ENCODE measurements at places on chromosomes 13 and 19.

GRCh38 chr13:94182185-94182761 is 297.2 kb downstream of the DCT start:
- no peak for DNase-seq

- no peak for DNase-seq
Measured at GRCh38 chr13:30711375-30711774, 24.0 kb upstream of the ALOX5AP start.

- no peak for DNase-seq
Measured at GRCh38 chr13:20964904-20965303, 62.4 kb upstream of the XPO4 start.

DNA sequence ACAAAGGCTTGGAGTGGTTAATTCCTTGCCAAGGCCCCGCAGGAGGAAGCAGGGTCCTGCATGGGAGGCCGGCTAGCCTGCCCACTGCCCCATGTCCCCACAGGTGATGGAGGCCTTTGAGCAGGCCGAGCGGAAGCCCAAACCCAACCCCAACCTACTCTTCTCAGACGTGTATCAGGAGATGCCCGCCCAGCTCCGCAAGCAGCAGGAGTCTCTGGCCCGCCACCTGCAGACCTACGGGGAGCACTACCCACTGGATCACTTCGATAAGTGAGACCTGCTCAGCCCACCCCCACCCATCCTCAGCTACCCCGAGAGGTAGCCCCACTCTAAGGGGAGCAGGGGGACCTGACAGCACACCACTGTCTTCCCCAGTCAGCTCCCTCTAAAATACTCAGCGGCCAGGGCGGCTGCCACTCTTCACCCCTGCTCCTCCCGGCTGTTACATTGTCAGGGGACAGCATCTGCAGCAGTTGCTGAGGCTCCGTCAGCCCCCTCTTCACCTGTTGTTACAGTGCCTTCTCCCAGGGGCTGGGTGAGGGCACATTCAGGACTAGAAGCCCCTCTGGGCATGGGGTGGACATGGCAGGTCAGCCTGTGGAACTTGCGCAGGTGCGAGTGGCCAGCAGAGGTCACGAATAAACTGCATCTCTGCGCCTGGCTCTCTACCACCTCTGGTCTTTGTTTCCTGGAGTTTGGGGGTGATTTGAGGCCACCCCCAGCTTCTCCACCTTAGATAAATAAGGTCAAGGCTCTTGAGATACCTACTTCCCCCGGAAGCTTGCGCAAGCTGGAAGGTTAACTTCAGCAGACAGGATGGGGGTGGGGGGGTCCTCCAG is 2.6 kb downstream of the B3GNT8 start:
- no peak for DNase-seq

DNA sequence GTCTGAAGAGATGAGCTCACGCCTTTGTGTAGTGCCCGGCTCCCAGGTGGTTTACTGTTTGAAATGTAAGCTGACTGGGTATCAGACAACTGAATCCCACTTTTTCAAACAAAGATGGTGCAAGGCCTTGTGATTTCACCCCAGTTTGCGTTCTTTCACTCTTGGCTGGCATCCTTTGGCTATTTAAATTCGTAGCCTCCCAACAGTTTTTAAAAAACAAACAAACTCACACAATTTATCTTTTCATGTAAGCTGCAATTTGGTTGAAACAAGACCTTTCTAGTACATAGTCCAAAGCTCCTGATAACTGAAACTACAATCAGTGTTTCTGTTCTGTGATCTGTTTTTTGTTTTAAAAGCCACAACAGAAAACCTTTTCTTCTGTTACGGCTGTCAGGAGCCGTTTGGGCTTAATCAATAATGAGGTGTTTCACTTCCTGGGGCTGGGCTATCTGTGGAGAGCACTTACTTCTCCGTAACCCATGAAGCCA is 65.1 kb upstream of the NPAS1 start:
- DNase-seq: no peak

DNA sequence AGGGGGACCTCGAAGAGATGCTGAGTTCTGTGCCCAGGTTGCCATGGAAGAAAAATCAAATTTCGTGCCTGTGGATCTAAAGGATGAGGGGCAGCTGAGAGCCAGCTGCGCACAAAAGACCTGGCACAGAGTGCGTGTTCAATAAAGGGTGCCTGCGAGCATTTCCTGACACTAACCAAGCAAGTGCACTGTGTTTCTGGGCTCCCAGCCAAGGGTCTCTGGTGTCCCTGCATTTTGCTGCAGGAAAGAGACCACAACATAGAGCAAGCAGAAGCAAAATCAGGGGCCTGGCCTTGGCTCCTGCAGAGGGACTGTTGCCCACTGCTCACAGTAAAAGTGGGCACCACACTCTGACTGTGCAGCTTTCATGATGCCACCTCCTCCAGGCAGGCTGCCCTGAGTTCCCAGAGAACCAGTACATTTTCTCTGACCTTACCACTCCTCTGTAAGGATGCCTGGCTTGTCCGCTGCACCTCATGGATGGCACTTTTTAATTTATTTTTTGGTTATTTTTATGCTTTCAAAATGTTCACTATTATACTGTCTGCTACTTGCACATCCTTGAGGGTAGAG is 70.8 kb upstream of the GPR12 start:
- DNase-seq: no peak

DNA sequence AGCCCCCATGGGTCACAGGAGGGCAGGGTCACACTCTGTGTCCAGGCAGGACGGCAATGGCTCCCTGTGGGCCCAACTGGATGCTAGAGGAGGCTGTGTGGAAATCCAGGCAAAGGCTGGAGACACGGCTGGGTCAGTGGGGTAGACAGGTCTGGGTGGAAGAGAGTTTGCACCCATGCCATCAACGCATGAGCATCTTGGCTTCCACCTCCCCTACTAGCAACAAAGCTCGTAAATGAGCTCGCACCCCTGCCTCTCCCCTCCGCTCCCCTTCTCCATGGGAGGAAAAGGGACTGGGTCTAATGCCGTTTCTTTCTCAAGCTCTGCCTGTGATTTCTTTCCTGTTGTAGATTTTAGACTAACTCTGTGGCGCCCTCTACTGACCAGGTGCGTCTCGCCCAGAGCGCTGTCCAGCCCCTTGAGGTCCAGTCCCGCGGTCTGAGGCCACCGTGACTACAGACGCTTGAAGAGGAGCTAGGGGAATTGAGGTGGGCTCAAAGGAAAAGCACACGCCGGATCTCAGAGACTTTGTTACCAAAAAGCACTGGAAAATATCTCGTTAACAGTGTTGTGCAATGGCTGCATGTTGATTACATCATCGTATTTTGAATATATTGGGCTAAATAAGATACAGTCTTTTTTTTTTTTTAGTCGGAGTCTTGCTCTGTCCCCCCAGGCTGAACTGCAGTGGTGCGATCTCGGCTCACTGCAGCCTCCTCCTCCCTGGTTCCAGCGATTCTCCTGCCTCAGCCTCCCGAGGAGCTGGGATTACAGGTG is 50.7 kb upstream of the USP29 start:
- peak; percentile 49 for DNase-seq

GRCh38 chr13:21825801-21826200 is 154.9 kb downstream of the FGF9 start:
- no peak for DNase-seq

- peak; percentile 66 for DNase-seq
Measured at GRCh38 chr19:42069619-42070351, at the start of gene GRIK5. Gene GRIK5, minus strand, starts transcription at chr19:42070206. Its CDS starts 4,436 bp downstream, at chr19:42065770.

GRCh38 chr13:30810801-30811200 is 75.5 kb downstream of the ALOX5AP start:
- DNase-seq: no peak

- DNase-seq: no peak
Measured at GRCh38 chr13:67620665-67621064, 390.5 kb upstream of the PCDH9 start.

- DNase-seq: no peak
Measured at GRCh38 chr13:67277581-67277980, 47.4 kb upstream of the PCDH9 start.

- no peak for DNase-seq
Measured at GRCh38 chr13:23718996-23719395, 148.8 kb downstream of the TNFRSF19 start.

GRCh38 chr19:50703915-50704796 is 15.4 kb downstream of the SHANK1 start:
- peak; percentile 73 for DNase-seq

DNA sequence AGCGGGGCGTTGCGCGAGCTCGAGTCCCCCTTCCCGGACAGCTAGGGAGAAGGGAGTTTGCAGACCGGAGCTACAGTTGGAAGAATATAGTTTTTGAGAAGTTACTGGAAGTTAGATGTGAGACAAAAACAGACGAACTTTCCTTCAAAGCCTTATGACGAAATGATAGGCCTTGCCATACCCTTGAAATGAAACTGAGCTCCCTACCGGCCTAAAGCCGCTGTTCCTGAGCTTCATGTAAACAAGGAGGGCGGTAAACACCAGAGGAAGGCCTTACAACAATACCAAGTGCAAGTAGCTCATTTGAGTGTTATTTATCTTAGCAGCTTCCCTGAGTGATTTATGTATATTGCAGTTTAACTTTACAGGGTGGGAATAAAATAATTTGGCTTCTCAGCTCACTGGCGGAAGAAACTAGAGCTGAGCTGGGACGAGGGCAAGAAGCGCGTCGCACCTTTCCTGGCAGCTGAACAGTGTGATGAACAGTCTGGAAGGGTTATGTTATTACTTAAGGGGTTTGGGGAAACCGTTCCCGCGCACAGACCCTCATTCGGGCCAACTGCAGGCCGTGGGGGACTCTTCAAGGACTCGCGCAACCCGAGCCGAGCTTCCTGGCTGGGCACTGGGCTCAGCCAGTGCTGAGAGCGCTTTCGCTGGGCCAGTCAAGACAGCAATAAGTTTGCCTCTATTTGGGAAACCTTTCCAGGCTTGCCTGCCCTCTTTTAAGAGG is 111.2 kb downstream of the KCNRG start:
- peak; percentile 50 for DNase-seq

DNA sequence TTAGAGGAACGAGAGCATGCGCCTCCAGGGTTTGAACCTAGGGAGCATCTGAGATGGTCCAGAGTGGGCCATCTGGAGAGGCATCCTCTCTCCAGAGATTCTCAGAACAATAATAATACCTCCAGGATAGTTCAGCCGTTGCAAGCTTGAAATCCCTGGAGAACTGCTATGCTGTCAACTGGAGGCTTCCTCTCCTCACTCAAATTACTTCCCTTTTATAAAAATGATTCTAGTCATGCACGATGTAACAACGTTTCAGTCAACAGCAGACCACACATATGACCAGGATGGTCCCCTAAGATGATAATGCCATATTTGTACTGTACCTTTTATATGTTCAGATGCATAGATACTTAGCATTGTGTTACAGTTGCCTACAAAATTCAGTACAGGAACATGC is 108.7 kb downstream of the SHISA2 start:
- DNase-seq: no peak

DNA sequence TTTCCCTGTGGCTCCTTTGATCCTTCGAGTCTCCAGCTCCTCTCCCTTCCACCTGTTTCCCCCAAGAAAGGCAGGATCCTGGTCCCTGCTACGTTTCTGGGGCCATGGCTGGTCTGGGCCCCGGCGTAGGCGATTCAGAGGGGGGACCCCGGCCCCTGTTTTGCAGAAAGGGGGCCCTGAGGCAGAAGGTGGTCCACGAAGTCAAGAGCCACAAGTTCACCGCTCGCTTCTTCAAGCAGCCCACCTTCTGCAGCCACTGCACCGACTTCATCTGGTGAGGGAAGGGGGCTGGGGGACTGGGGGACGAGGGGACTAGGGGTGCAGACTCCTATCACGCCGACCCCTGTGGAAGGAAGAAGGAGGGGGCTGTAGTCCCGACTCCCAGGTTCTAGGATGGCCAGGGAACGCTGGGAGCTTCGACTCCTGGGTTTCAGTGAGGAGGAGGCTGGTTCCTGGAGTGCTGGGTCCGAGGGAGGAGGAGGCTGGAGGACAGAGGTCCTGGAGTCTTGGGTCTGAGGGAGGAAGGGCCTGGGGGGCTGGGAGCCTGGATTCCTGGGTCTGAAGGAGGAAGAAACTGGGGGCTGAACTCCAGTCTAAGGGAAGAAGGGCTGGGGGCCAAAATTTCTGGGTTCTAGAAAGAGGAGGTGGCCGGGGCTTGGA is 524 bp downstream of the PRKCG start:
- DNase-seq: peak; percentile 42

DNA sequence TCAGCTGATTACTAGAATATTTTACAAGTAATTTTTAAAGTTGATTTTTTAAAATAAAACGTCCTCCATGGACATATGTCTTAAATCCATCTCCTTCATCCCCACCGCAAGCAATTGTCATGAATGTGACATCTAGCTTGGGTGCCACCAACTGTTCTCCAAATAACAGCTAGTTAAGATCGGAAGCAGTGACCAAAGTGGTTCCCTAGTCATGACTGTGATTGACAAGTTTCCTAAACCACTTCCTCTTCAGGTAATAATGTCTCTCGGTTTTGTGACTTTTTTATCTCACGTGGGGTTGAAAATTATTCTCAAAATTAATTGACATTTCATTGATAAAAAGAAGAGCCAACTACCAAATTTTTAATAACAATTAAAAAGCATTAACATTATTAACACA is 135.3 kb upstream of the MIR17HG start:
- DNase-seq: no peak

DNA sequence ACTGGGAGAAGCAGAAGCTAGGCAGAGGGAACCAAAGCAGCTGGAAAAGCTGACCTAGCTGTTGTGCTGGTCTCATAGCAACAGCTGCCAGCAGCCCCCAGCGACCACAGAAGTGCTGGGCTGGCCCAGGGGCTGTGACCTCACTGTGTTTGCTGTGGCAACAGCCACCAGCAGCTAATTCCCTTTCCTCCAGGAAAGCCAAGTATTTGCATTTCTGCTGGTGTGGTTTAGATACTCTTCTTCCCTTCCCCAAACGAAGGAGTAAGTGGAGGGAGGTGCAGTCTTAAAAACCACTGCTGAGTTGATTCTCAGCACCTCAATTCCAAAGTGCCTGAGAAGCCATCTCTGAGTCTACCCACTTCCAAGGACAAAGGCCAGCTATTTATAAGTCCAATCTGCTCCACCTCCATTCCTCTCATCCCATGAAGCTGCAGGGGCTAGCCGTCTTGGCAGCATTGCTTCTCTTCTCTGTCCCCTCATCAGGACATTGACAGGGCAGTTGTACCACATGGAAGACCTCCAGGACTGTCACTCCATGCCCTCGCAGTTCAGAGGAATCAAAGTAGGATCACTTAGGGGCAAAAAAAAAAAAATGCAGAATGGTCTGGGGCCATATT is 11.5 kb upstream of the CCDC97 start:
- DNase-seq: no peak

DNA sequence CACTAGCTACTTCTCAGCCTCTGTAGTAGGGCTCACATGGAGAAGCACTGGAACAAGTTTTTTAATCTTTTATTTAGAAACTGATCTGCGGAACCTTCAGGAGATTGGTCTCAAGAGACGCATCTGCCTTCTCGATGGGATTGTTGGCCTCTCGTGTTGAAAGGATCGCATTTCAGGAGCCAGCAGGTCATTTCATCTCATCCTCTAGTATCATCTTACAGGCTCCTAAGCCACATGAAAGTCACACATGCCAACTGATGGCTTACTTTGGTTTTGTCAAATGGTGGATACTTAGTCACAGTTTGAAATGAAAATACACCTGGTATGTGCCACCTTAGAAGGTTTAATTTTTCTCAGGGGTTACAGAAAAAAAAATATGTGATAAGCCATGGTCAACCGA is 1703.6 kb downstream of the EFNB2 start:
- DNase-seq: peak; percentile 47

Data from GM23338 (cell line).